ENCODE measurements at places on chromosomes 6 and 20.

GRCh38 chr20:16672299-16672698, 57.5 kb upstream of the SNRPB2 start:
- no peak for DNase-seq

DNA sequence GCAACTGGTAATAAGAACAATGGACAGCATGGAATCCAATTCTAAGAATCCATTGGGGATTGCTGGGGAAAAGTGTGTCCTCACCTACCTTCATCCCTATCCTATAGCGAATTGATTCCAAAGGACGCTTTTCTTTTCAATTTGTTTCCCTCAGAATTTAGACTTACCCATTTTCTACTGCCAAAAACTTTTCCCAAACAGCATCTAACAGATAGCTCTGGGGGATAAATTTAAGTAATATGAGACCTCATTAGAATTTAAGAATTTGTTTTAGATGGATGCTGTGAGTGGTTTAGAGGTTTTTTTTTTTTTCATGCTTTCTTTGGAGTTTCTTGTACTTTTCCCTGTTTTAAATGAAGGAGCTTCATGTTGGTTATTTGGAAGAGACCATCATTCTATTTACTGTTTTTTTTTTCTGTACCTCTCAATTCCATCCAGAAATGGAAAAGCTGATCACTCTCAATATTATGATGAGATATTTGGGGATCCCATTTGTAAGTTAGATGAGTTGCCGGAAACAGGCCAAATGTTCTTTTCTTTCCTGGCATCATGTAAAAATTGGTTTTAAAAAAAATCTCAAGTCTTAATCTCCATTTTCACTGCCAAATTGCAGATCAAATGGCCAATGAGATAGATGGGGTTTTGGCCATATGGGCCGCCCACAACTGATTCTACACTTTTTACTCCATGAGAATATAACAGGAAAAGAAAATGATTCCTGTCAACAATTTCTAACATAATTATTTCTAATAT, 105.7 kb downstream of the BCAS1 start:
- no peak for DNase-seq

DNA sequence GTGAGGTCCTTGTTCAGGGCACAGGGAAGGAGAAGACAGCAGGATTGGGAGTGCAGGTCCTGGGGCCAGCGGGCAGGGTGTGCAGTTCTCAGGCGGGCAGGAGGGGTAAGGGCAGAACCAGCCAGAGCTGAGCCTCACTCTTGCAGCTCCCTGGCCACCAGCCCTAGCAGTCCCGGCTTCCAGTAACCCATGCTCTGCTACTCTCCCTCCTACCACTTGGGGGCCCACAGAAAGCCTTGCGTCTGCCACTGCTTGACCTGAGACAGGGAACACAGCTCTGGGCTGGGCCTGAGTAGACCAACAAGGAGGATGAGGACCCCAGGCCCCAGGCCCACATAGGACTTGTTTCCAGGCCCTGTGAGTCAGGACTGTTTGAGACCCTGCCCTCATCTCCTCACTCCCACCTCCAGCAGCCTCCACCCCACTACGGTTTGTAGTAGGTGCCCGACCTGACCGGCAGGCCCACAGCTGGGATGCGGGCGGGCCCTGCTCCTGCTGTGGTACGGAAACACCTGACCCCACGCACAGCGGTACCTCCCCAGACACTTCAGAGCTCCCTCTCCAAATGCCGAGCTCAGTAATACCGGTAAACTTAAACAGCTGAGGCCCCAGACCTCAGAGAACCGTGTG, 39.2 kb downstream of the KCNK5 start:
- no peak for DNase-seq

GRCh38 chr6:77124604-77125003, 338.7 kb downstream of the HTR1B start:
- peak; percentile 11 for DNase-seq

DNA sequence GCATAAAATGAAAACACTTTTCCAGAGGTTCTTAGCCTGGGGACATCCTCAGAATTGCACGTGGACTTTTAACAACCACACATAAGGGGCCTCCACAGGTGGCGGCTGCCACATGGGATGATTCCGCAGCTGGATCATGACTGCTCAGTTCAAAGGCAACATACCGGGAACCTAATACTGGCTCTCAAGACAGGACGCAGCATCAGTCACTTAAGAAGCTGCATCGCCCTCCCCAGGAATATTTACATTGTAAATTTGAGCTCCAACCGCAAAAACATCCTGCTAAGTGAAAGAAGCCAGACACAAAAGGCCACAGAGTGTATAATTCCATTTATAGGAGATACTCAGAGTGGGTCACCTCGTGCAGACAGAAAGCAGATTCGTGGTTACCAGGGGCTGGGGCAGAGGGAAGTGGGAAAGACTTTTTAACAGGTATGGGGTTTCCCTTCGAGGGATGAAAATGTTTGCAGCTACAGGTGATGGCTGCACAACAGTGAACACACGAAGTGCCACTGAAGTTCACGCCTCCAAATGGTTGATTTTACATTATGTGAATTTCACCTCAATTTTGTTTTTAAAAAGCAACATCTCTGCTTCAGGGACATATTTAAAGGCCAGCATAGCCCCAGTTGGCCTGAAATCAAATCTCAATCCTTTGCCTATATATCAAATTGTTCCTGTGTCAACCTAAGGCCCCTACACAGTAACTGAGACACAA, 141.5 kb downstream of the BMP7 start:
- no peak for DNase-seq

DNA sequence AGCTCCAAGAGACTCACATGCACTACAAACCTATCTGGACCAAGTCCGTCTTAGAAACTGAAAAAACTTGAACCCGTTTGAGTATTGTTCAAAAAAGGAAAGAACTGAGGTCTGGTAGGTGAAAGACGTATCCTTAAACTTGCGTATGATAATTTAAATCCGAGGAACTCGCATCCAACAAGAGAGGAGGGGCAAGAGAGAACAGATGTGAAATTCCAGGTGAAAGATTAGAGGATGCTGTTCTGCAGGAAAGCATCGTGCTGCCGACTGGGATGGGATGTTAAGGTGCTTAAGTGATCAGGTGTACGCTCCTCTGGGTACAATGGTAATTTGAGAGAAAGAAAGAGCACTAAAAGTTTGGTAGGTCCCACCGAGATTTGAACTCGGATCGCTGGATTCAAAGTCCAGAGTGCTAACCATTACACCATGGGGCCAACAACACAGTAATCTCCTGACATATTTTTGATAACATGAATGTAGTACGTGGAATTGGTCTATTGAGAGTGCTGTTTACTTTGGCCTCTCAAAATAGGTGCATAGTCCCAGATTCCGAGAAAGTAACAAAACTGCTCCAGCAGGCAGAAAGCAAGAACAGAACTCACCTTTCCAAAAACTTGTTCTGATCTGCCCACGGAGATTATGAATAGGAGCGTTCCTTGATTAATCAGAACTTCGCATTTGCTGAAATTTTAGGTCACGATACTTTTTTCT, 53.5 kb upstream of the BTN3A2 start:
- peak; percentile 74 for DNase-seq

- no peak for DNase-seq
Observed at GRCh38 chr20:10654630-10655029, 19.2 kb downstream of the JAG1 start.

GRCh38 chr6:69942485-69942884, 76.1 kb downstream of the COL19A1 start:
- no peak for DNase-seq

GRCh38 chr6:100176311-100176950, 182.4 kb upstream of the MCHR2 start:
- DNase-seq, result peak; percentile 76

GRCh38 chr6:53828215-53828614, 33.4 kb downstream of the LRRC1 start:
- DNase-seq, result no peak

DNA sequence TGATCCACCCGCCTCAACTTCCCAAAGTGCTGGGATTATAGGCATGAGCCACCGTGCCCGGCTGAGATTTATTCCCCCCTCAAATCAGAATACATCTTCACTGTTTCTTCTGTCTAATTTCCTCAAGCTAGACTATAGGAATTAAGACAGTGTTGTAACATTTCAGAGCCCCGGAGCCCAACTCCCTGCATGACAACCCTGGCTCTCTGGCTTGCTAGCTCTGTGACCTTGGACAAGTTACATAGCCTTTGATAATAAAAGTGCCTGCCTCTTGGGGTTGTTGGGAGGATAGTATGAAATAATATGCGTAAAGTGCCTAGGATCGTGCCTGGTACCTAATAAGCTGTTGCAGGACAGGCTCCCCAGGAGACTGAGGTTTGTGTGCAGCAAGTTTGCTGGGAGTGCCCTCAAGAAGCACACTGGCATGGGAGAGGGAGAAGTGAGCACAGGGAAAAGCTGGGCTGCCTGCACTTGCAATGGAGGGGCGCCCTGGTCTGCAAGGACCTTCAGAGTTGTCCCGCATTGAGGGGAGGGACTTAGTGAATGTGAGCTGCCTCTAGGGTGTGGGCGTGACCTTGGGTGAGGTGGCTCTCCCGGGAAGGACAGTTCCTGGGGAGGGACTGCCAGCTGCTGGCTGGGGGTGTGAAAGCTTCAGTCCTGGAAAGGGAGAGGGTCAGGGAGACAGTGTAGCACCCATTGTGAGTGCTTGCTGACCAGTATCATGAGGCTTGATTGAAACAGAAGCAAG, 43.4 kb downstream of the TAF8 start:
- DNase-seq, result no peak

DNA sequence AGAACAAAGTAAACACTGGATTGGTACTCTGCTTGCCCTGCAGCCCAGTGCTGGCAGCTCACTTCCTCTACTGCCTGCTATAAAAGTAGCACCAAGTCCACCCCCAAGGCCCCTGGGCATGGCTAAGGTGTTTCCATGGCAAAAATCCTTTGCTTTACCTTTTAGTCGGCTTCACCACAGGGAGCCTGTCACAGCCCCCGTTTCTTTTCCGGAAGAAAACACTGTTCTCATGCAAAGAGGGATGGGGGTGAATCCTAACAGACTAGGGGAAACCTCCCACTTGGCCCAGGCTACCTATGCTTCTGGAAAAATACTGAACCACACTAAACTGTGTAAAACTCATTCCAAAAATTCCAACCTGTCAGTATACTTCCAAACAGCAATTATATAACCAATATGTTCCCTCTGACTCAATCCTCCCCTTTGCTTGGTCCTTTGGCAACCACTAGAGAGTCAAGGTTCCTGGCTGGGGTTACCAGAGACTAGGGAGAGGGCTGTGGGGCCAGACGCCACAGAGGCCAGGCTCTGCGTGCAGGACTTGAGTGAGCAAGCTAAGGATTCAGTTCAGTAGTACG, 16.1 kb downstream of the PPIL1 start:
- DNase-seq, result peak; percentile 81

DNA sequence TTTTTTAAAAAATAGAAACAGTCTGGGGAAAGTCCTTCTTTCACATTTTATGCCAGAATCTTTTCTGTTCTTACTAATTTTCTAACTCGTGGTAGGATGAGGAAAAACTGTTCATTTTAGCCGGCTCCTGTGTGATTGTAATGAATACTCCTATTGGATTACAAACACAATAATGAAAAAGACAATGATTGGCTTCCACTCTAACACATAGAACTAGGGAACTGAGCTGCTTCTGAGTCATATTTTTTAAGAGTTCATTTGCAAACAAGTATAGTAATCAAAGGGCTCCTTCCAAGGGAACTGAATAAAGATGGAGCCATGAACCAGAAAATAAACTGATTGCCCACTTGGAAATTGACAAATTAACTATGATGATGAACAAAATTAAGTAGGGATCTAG, 265.3 kb upstream of the TCF21 start:
- DNase-seq, result peak; percentile 76

DNA sequence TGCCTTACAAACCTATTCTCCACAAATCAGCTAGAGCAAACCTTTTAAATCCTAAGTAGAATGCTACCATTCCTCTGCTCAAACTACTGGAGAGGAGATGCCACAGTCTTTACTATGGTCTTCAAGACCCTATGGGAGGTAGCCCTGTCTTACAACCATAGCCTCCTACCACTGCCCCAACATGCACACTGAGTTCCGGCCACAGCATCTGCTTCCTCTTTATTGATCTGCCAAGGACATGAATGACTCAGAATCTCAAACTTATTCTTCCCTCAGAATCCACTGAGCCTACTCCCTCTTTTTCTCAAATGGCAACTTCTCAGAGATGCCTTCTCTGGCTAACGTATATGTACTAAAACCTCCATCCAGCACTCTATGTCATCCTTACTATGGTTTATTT, 12.2 kb upstream of the ANKEF1 start:
- DNase-seq, result no peak

GRCh38 chr20:13012886-13013285, 4.1 kb downstream of the SPTLC3 start:
- no peak for DNase-seq

DNA sequence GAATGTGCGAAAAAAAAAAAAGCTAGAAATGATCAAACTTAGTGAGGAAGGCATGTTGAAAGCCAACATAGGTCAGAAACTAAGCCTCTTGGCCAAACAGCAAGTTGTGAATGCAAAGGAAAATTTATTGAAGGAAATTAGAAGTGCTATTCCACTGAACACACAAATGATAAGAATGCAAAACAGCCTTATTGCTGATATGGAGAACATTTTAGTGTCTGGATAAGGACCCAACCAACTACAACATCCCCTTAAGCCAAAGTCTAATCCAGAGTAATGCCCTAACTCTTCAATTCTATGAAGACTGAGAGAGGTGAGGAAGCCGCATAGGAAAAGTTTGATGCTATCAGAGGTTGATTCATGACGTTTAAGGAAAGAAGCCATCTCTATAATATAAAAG, 5.5 kb upstream of the ABCC10 start:
- DNase-seq, result no peak

GRCh38 chr6:113457198-113457597, 399.9 kb upstream of the MARCKS start:
- DNase-seq, result peak; percentile 48

- DNase-seq, result no peak
Observed at GRCh38 chr6:11093376-11093625, 333 bp upstream of the SMIM13 start.

DNA sequence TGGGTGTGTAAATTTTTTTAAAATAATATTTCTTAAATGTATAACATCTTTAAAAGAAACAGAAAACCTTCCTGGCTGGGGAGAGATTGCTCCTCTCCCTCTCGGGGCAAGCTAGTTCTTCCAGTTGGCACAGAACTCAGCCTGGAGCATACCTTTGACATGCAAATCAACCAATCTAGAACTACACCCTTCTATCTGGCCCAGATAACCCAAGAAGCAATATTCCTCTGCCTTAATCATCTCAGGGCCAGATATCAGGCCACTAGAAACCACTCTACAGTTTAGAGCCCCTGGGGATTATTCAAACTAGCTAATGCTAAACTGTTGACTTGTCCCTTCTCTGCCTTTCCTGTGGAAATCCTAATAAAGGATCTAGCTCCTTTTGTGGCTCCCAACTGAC, 33.9 kb downstream of the CYP39A1 start:
- DNase-seq, result no peak

Measured in HCEC 1CT (cell line).